Head of caudate nucleus (tissue), 42 donors: ENCODE measurements at places on chromosomes 12 and 14.
A peak's percentile ranks its signal among the peaks of the same experiment; 100 is the strongest.

GRCh38 chr12:18343708-18344107, 82.4 kb downstream of the PIK3C2G start:
- no peak for DNase-seq

- DNase-seq = no peak
These were observed 108.7 kb downstream of the OTOGL start for GRCh38 chr12:80208071-80208470.

DNA sequence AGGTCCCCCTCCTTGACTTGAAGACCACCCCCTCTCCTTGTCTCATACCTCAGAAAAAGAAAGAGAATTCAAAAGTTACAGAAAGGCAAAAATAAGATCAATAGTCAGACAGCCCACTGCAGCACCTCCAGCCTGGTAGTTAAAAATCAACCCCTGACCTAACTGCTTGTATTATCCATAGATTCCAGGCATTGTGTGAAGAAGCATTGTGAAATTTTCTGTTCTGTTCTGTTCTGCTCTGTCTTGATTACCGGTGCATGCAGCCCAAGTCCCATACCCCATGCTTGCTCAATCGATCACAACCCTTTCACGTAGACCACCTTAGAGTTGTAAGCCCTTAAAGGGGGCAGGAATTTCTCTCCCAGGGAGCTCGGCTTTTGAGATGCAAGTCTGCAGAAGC, 5.8 kb upstream of the DHRS7 start:
- DNase-seq = no peak

- no peak for DNase-seq
These were observed 71.7 kb downstream of the CRADD start for GRCh38 chr12:93748672-93749383.

GRCh38 chr12:96326628-96327227, 73.5 kb downstream of the CDK17 start:
- DNase-seq = no peak

GRCh38 chr14:95267306-95267705, 52.4 kb downstream of the CLMN start:
- DNase-seq = no peak

GRCh38 chr12:71755146-71755892, 656 bp downstream of the RAB21 start:
- DNase-seq = peak; percentile 56

- no peak for DNase-seq
These were observed 15.8 kb upstream of the TMEM30B start for GRCh38 chr14:61296719-61297502.

DNA sequence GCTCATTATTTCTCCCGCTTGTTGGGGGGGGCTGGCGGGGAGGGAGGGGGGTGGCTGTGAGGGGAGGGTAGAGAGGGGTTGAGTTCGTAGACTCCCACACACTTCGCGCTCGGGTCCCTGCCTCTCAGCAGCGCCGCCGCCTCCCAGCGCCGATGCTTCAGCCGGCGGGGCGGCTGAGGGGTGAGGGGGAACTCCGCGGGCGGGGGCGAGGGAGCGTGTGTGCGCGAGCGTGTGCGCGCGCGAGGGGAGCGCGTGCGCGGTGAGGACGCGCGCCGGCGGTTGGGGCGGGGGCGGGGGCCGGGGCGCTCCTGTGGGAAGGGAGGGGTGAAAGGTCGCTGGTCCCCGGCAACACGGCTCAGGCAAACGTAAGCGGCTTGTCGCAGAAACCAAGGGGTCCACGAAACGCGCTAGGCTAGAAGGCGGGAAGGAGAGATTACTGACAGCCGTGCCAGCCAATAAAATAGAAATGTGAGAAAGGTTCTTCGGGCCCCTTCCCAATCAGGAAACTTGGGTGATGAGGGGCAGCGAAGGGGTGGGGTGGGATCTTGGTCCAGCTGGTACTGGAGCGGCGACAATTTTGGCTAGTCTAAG, 343 bp upstream of the NOVA1 start:
- peak; percentile 99 for DNase-seq

GRCh38 chr12:31928246-31929026, 30.8 kb upstream of the RESF1 start:
- DNase-seq = no peak

GRCh38 chr14:63893701-63894458, 41.1 kb downstream of the SYNE2 start:
- DNase-seq = no peak

- DNase-seq = peak; percentile 91
These were observed 27.7 kb upstream of the JDP2 start for GRCh38 chr14:75399843-75400775.

GRCh38 chr12:32418903-32419519, 19.7 kb downstream of the FGD4 start:
- DNase-seq = no peak

GRCh38 chr12:6192604-6193380, 7.4 kb upstream of the CD9 start:
- DNase-seq = no peak

- DNase-seq = no peak
These were observed 45.7 kb downstream of the DICER1 start for GRCh38 chr14:95111507-95112164.

DNA sequence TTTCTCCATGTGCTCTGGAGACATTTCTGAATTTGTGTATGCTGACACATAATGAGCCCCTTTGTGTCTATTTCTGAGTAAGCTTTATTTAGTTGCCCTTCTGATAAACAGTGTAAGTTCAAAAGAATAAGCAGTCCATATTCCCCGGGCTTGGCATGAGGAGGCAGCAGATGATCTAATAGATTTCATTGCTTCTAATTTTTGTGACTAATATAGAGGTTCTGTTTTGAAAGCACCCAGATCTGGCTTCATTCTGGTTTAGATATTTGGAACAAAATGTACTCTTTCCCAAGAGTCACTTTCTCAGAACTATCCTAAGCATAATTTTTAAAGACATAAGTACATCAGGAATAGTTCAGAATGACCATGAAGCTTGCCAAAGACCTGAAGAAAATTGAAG, 290.9 kb downstream of the BTG1 start:
- DNase-seq = no peak

- DNase-seq = no peak
These were observed 25.4 kb downstream of the EXOC5 start for GRCh38 chr14:57243320-57243719.

DNA sequence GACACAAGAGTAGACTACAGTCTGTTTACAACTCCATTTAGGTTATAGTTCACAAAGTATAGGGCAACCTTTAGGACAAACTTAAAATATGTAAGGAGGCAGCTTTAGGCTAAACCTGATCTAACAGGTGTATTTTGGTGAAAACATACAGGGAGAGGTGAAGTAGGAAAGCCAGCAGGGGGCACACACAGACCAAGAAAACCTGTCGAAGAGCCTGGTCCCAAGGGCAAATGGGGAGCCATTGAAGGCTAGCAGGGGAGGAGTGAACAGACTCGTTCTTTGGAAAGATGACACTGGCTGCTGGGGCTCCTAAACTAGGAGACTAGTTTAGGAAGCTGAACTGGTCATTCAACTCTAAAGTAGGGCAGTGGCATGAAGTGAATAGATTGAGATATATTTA, 138.8 kb upstream of the WSCD2 start:
- peak; percentile 20 for DNase-seq

DNA sequence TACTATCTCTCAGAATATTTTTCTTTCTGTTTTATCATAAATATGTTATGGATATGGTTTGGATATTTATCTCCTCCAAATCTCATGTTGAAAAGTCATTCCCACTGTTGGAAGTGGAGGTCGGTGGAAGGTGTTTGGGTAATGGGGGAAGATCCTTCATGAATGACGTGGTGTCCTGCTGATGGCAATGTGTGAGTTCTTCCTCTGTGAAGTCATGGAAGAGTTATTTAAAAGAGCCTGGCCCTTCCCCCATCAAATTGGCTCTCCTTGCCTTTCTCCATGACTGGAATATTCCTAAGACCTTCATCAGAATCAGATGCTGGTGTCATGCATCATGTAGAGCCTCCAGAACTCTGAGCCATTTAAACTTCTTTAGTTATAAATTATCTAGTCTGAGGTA, 1291.6 kb downstream of the FSCB start:
- no peak for DNase-seq

GRCh38 chr14:81382517-81383225, 17.5 kb downstream of the STON2 start:
- DNase-seq = peak; percentile 63

DNA sequence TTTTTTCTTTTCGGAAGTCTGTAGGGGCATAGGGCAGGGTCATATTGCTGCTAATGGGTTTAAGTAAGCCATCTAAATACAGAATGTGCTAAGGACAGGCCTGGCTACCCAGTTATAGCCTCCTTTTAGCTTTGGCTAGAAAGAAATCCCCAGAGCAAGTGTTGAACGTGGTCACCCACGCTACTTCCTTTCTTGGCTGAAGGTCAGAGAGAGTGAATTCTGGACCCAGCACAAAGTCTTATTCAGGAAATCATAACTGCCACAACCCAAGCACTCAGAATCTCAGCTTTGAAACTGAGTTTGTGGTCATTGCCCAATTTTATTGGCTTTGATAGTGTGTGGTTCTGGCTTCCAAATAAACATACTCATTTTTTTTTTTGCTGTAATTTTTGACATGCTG, 542.1 kb upstream of the ATP2B1 start:
- DNase-seq = no peak

GRCh38 chr12:49776413-49776812, 35.1 kb downstream of the TMBIM6 start:
- peak; percentile 78 for DNase-seq

DNA sequence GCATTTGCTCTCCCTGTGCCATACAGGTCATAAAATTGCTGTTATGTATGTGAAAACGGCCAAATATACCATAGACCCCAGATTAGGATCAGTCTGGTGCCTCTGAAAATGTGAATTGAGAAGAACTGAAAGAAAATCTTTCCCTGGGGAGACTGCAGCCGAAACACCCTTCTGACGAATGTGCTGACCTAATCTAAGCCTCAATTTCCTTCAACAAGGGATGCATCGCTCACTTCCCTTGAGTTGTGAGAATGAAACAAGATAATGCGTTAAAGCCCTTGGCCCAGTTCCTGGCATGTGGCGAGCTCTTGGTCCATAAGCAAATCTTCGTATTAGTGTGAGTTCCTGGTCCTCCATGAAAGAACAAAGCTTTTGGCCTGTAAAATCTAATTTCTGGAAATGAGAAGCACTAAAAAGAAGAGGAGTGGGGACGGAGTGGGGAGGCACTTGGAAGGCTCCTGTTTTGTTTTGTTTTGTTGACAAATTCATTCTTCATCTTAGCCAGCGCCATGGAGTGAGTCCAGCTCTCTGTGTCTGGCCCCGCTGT, 49.5 kb upstream of the RTRAF start:
- no peak for DNase-seq

DNA sequence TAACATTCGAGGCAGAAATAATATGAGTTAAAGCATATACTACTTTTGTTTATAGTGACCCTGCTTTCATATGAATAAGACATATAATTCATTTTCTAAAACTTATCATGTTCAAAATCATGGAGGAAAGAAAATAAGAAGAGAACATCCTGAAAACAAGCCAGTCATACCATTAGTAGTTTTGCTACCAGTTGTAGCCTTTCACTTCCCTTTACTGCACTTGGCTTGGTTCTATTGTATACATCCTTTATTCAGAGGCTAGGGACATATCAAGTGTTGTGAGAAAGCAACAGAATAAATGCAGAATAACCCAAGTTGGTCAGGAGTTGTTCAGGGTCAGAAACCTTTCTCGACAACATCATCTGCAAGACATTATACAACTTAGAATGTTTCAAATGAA, 598.7 kb downstream of the SOX5 start:
- no peak for DNase-seq

- DNase-seq = no peak
These were observed 70.6 kb downstream of the IFT43 start for GRCh38 chr14:76056128-76056527.

- DNase-seq = no peak
These were observed 4.8 kb downstream of the CDKN1B start for GRCh38 chr12:12721814-12722434.

- peak; percentile 87 for DNase-seq
These were observed 9.4 kb downstream of the ASPG start for GRCh38 chr14:104094709-104095425.

DNA sequence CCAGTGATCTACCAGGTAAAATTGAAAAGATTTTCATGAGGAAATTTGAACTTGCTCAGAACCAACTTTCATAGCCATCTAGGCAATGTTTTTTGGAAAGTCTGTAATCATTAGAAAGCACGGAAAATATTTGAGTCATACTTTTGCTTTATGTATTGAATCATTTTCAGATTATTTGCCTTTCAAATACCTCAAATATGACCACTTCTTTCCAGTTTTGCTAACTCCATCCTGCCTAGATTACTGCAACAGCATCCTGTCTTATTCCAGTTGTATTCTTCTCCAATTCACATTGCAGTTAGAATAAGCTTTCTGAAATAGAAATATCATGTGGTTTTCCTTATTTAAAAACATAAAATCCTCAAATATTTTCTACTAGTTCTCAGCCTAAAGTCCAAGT, 239.8 kb upstream of the FAR2 start:
- no peak for DNase-seq

DNA sequence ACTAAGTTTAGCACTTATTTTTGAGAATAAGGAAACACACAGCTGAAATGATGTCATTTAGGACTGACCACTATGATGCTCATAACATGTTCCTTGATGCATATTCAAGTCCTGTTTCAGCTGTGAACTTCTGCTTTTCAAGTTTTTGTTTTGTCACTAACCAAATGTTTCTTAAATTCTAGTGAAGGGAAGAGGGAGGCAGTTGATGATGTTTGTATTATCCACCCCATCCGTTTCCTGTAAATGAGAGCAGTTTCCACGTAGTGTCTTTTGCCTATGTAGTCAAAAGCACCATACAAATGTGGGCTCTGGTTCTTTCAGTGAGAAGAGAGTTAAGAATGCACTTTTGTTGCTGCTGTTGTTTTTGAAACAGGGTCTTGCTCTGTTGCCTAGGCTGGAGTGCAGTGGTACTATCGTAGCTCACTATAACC, 491.8 kb downstream of the PCNX1 start:
- DNase-seq = no peak

DNA sequence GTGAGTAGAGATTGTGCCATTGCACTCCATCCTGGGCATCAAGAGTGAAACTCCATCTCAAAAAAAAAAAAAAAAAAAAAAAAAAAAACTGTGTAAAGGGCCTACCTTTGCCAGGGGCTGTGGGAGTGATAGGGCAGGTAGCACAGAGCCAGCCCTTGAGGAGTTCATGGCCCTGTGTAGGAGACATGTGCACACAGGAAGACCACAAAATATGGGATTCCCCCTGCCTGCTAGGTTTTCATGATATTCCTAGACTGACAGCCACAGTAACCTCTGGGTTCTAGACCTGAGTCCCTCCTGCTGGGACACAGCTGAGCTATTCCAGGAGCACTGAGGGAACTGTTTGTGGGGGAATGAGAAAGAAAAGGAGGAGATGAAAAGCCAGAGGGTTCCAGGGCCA, 8.3 kb upstream of the SPTSSA start:
- DNase-seq = no peak

GRCh38 chr12:115323223-115323905, 639.4 kb upstream of the TBX3 start:
- no peak for DNase-seq

GRCh38 chr12:47825173-47825639, 5.5 kb upstream of the HDAC7 start:
- DNase-seq = no peak

DNA sequence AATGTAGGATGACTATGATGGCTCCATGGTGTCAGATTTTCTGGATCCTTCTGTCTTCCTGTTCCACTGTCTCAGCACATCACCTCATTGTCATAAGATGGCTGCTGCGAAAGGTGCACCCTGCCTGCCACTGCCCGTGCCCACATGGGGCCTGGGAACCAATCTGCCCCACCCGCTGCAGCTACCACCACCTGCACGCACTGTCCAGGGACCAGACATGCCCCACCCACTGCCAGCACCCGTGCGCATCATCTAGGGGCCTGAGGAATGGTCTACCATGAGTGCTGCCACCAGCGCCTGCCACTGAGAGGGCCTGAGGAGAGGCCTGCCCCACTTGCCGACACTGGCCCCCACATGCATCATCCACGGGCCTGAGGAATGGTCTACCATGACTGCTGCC, 23.8 kb downstream of the CYP46A1 start:
- no peak for DNase-seq
